ENCODE measurements at places on chromosomes 2 and 18.
A peak's percentile ranks its signal among the peaks of the same experiment; 100 is the strongest.

- peaks cover 7% of the 10 kb centered on the region for H3K36me3 ChIP-seq
- no peak overlapping the region for H3K4me3 ChIP-seq
- H3K27ac ChIP-seq = no peak overlapping the region
- no peaks in the 10 kb centered on the region for H3K27me3 ChIP-seq
- H3K4me1 ChIP-seq = no peaks in the 10 kb centered on the region
These were observed 89.9 kb downstream of the MIB1 start for GRCh38 chr18:21830532-21830931.

GRCh38 chr2:187702157-187702556 is 147.9 kb upstream of the TFPI start:
- H3K36me3 ChIP-seq = no peaks in the 10 kb centered on the region
- no peaks in the 10 kb centered on the region for H3K27me3 ChIP-seq
- H3K4me3 ChIP-seq = no peak overlapping the region
- no peaks in the 10 kb centered on the region for H3K4me1 ChIP-seq
- no peak overlapping the region for H3K27ac ChIP-seq
- no peak for DNase-seq

DNA sequence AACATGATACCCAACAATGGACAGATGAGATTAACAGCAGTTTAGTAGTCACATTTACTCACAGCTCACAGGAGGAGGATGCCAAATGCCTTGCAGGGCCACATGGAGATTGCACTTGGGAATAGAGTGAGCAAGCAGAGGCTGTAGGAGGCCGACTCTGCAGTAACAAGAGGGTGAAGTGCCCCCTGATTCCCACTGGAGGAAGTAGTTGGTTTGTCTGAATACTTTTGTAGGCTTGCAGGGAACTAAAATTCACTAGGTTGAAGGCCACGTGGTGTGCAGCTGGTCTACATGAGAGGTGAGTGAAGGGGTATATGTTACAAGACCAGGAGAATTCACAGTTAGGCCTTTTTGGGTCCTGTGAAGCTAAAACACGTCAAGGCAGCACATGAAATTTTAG is 419.3 kb upstream of the TNP1 start:
- H3K36me3 ChIP-seq = no peaks in the 10 kb centered on the region
- no peak overlapping the region for H3K27ac ChIP-seq

- no peak for DNase-seq
- no peak overlapping the region for H3K4me3 ChIP-seq
- no peak overlapping the region for H3K27ac ChIP-seq
- H3K27me3 ChIP-seq = no peaks in the 10 kb centered on the region
These were observed 74.9 kb upstream of the PELI1 start for GRCh38 chr2:64219149-64219548.

DNA sequence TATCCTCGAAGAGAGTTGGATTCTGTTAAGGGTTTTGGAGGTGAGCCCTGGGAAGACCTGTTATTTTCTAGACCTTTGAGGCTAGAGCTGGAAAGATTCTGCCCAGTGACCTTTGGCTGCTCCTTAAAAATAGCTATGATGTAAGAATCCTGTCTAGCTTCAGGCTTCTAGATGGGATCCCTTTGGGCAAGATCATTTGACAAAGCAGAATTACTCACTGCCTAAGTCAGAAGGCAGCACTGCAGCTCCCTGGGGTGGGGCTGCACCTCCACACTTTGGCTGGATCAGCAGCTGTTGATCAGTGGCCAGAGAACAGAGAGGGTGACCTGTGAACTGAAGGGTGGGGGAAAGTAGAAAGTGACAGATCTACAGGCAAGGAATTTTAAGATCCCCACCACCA is 103.8 kb downstream of the ASAP2 start:
- no peak overlapping the region for H3K4me3 ChIP-seq
- H3K4me1 ChIP-seq = peaks cover 33% of the 10 kb centered on the region
- DNase-seq = no peak
- no peaks in the 10 kb centered on the region for H3K27me3 ChIP-seq
- peak overlapping the region; percentile 59 for H3K27ac ChIP-seq

- peaks cover 9% of the 10 kb centered on the region for H3K4me1 ChIP-seq
- peak overlapping the region; percentile 85 for H3K4me3 ChIP-seq
- H3K27ac ChIP-seq = no peak overlapping the region
These were observed 1.2 kb upstream of the EN1 start for GRCh38 chr2:118848381-118849225.

DNA sequence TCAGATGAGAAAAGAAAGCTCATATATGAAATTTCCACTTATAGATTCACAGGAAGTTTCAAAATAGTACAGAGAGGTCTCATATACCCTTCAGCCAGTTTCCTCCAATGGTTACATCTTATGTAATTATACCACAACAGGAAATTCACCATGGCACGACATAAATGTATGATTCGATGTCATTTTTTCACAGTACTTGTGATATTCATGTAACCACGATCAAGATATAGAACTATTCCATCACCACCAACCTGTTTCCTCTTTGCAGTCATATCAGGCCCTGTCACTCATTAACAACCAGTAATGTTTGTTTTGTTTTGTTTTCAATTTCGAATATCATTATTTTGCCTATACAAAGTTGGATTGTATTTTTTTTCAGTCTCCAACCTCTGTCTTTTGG is 314.3 kb upstream of the POU3F3 start:
- H3K27ac ChIP-seq = no peak overlapping the region
- no peak overlapping the region for H3K4me3 ChIP-seq
- H3K4me1 ChIP-seq = peaks cover 14% of the 10 kb centered on the region
- H3K27me3 ChIP-seq = no peaks in the 10 kb centered on the region

GRCh38 chr2:99079226-99079625 is 62.3 kb upstream of the C2orf15 start:
- no peaks in the 10 kb centered on the region for H3K4me1 ChIP-seq
- H3K36me3 ChIP-seq = no peaks in the 10 kb centered on the region
- no peak overlapping the region for H3K27ac ChIP-seq
- DNase-seq = no peak

- H3K4me3 ChIP-seq = no peak overlapping the region
- no peak overlapping the region for H3K27ac ChIP-seq
- no peaks in the 10 kb centered on the region for H3K4me1 ChIP-seq
- no peaks in the 10 kb centered on the region for H3K36me3 ChIP-seq
These were observed 35.6 kb downstream of the FAM124B start for GRCh38 chr2:224366267-224366844.

- H3K36me3 ChIP-seq = no peaks in the 10 kb centered on the region
- no peak overlapping the region for H3K4me3 ChIP-seq
- no peak for DNase-seq
- peaks cover 14% of the 10 kb centered on the region for H3K4me1 ChIP-seq
- peaks cover 8% of the 10 kb centered on the region for H3K27me3 ChIP-seq
These were observed 39.6 kb upstream of the DAPL1 start for GRCh38 chr2:158755310-158756087.

DNA sequence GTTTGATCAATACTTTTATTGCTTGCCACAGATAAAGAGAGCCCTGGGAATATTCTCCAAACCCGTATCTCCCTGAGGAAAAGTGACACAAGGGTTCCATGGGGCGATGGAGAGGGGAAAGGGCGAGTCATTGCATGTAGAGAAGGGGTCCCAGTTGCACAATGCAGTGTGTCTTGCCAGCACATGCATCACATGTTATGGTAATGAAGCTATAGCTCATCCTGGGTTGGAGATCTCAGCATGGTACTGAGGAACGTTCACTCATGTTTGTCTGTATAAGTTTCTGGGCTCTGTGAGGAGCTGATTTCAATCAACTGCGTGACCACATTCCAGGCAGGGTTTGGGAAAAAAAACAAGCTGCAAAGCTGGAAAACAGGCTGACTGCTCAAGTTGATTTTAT is 220.7 kb upstream of the MC4R start:
- H3K4me3 ChIP-seq = no peak overlapping the region
- no peaks in the 10 kb centered on the region for H3K36me3 ChIP-seq
- no peak for DNase-seq
- no peak overlapping the region for H3K27ac ChIP-seq

GRCh38 chr2:186590759-186591505 is 1.1 kb downstream of the ITGAV start:
- H3K36me3 ChIP-seq = no peaks in the 10 kb centered on the region
- H3K4me1 ChIP-seq = peaks cover 32% of the 10 kb centered on the region
- no peak for DNase-seq

DNA sequence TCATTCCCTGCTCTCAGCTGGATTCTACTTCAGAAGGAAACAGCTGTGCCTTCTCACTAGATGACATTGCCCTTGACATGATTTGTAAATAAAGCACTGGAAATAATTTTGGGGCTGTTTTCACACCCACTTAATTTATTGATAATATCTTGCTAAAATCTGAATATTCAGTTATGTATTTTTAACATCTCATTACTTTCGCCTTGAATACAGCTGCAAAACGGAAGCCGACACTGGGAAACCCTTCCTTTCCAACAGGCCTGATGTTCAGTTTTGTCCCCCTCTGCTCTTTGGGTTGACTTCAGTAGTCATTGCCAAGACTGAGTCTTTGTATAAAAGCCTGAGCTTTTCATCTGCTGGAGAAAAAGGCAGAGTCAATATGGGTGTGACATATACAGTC is 82.7 kb downstream of the DOCK10 start:
- no peaks in the 10 kb centered on the region for H3K27me3 ChIP-seq
- no peak overlapping the region for H3K4me3 ChIP-seq
- peaks cover 21% of the 10 kb centered on the region for H3K4me1 ChIP-seq
- DNase-seq = no peak

DNA sequence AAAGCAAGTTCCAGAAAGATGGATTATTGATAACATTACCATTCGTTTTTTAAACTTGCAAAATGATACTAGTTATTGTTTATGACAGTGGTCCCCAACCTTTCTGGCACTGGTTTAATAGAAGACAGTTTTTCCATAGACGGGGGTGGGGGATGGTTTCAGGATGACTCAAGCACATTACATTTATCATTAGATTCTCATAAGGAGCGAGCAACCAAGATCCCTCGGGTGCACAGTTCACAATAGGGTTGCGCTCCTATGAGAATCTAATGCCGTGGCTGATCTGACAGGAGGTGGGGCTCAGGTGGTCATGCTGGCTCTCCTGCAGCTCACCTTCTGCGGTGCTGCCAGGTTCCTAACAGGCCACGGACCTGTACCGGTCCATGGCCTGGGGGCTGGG is 86.2 kb downstream of the BCL2 start:
- H3K27me3 ChIP-seq = no peaks in the 10 kb centered on the region
- H3K36me3 ChIP-seq = peaks cover 11% of the 10 kb centered on the region
- H3K4me3 ChIP-seq = no peak overlapping the region
- DNase-seq = no peak

- no peak for DNase-seq
- H3K27ac ChIP-seq = no peak overlapping the region
- H3K4me3 ChIP-seq = no peak overlapping the region
- no peaks in the 10 kb centered on the region for H3K4me1 ChIP-seq
These were observed 118.4 kb upstream of the LYPD1 start for GRCh38 chr2:132788310-132788838.

DNA sequence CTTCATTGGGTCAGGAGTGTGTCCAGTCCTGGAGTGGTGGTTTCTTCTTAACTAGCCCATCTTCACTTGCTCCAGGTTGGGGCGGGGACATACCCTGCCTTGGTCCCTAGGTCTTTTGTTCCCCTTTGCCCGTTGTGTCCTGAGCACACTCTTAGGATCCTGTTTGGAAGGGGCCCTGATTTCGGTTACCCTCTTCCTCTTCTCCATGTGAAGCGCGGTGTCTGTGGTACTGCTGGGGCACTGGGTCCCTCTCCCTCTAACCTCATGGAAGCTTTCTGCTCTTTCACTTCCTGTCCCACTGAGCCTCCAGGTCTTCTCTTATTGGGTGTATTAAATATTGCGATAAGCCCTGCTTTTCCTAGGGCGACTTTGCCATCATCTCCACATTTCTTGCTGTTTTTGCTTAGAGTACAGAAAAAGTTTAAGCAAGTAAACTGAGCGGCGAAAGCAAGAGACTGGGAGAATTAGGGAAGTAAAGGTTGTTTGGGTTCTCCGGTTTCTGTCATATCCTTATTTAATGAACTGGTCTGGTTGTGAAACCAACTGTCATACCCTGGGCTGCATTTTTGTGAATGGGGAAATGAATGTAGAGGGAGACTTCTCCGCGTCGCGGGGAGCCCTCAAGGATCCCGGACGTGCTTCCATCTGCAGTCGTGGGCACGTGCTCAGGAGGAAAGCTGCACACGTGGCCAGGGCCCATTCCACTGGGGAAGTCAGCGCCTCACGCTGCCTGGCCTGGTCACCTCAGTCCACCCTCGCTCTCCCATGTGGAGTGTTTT is 73.8 kb upstream of the B3GNT7 start:
- no peaks in the 10 kb centered on the region for H3K27me3 ChIP-seq
- peak overlapping the region; percentile 68 for H3K27ac ChIP-seq
- peak; percentile 49 for DNase-seq
- peaks cover 7% of the 10 kb centered on the region for H3K4me1 ChIP-seq
- H3K4me3 ChIP-seq = no peak overlapping the region

DNA sequence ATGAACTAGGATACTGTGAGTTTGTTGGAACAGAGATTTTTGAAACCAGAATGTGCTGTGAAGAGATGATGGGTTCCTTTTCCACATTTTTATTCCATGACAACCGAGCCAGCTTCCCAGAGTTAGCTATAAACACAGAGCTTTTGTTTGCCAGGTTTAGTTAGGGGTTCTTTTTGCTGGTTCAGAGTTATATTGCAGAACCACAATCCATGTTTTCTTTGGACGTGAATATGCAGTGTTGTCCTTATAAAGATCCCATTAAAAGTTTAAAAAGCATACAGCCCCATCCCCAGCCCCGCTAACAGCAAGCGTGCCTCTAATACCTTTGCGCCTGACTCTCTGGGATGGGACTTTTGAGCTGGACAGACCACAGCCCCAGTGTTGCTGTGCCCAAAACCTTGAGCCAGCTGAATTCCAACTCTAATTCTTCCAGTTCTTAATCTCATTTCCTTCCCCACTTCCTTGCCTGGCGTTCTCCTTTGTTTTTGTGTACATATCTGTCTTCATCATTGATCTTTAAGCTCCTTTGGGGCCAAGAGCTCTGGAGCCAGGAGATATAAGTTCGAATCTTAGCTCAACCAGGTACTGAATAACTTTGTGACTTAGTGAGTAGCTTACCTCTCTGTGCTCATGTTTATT is 72.3 kb downstream of the SPATS2L start:
- DNase-seq = no peak
- peaks cover 67% of the 10 kb centered on the region for H3K4me1 ChIP-seq
- H3K27ac ChIP-seq = peak overlapping the region; percentile 79
- no peaks in the 10 kb centered on the region for H3K27me3 ChIP-seq
- peak overlapping the region; percentile 72 for H3K4me3 ChIP-seq

- H3K4me3 ChIP-seq = no peak overlapping the region
- no peak overlapping the region for H3K27ac ChIP-seq
- no peaks in the 10 kb centered on the region for H3K27me3 ChIP-seq
These were observed 110.0 kb downstream of the ZNF516 start for GRCh38 chr18:76384861-76385680.
